Activated CD4-positive, alpha-beta T cell treated with anti-CD3 and anti-CD28 coated beads, Interleukin-2, amount 10 ng/mL, durations not matched to agents 7 days and 5 days (primary cell): ENCODE measurements at places on chromosomes 4 and X.

DNA sequence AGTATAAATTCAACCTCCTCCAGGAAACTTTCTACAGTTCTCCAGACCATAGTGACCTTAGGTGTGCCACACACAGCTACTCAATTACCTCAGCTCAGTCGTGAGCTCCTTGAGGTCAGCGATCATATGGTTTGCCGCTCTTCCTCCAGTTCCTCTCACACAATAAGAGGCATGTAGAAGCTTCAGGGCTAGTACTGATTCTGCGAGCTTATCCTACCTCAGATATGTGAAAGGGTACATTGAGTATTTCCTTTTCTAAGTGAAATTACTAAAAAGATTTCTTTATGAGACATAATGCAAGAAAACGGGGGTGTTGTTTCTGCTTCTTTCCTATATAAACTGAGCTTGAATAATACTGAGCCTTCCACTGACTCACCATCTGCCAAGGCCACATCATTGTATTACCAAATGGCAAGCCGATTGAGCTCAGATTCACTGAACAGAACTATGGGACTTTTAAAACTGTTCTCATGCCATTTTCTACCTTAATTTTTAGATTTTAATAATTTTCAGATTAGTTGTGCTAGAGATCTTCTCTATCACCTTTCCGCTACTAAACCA is 183.1 kb downstream of the HS6ST2 start:
- no peaks in the 10 kb centered on the region for H3K36me3 ChIP-seq
- H3K4me3 ChIP-seq = no peak overlapping the region
- no peak for DNase-seq
- no peaks in the 10 kb centered on the region for H3K27me3 ChIP-seq
- no peak overlapping the region for H3K27ac ChIP-seq
- peaks cover 3% of the 10 kb centered on the region for H3K4me1 ChIP-seq

DNA sequence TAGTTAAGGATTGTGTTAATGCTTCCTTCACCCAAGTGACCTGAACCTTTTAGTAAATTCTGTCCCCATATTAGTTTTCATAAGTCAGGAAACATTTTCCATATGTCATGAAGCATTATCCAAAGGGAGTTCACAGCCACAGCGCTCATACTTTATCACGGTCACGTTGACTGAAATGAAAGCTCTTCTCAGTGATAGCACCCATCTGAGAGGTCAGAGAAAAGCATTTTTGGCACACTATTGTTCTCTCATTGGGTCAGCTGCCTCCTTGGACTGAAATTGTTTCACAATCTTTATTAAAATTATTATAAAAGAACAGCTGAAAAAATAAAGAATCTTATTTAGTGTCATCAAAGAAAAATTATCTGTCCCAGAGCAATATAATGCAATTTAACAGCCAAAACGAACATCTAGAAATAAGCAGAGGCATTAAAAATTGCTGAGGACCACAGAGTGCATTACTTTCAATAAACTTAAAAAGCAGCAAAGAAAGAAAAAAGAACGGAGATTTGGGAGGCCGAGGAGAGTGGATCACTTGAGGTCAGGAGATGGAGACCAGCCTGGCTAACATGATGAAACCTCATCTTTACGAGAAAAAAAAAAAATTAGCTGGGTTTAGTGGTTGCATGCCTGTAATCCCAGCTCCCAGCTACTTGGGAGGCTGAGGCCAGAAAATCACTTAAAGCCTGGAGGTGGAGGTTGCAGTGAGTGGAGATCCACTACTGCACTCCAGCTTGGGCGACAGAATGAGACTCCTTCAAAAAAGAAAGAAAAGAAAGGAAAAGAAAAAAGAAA is 680.8 kb upstream of the FAM241A start:
- H3K27me3 ChIP-seq = no peaks in the 10 kb centered on the region
- no peaks in the 10 kb centered on the region for H3K36me3 ChIP-seq
- no peak overlapping the region for H3K27ac ChIP-seq
- DNase-seq = no peak

DNA sequence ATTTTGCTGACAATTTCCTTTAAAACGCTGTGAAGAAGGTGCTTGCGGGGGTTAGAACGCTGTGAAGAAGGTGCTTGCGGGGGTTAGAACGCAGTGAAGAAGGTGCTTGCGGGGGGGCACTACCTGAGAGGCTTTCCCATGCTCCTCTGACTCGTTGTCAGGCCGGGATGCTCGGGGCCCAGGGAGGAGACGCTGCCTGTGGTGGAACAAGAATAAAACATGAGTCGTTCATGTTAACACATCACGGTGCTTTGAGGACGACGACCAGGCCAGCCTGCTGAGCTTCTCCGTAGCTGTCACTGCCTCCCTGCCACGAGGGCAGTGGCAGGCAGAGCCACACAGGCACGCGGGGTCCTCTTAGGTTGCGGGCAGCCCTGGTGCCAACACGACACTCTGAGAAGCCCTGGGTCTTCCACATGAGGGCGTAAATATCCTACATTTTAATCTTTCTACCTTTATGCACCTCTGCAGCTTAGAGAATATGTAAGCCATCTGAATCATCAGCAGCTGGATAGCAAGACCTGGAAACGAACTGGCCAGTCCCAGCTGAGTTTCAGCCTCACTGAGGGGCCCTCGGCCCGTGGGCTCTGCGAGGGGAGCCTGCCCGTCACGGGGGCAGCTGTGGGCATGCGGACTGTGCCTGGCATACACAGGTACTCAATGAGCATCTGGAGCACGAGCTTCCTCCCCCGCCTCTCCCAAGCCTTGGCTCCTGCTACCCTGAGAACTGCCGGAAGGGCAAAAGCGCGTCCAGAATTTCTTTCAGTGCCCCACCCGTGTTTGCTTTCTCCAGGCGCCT is 47.0 kb downstream of the FGFRL1 start:
- H3K4me3 ChIP-seq = no peak overlapping the region
- peaks cover 21% of the 10 kb centered on the region for H3K4me1 ChIP-seq
- no peaks in the 10 kb centered on the region for H3K36me3 ChIP-seq
- peaks cover 16% of the 10 kb centered on the region for H3K27me3 ChIP-seq

- H3K4me3 ChIP-seq = no peak overlapping the region
- H3K27ac ChIP-seq = no peak overlapping the region
- H3K27me3 ChIP-seq = no peaks in the 10 kb centered on the region
Observed at GRCh38 chrX:146754268-146754667, 55.3 kb upstream of the CXorf51B start.
